ENCODE measurements at places on chromosomes 12 and 14.

- no peak for DNase-seq
These were observed at the start of gene SLCO1C1 for GRCh38 chr12:20695232-20695631. Gene SLCO1C1 (plus strand): TSS chr12:20695332. CDS start chr12:20699577, 4,245 bp downstream.

GRCh38 chr12:107780298-107780697 is 5.8 kb downstream of the ASCL4 start:
- no peak for DNase-seq

DNA sequence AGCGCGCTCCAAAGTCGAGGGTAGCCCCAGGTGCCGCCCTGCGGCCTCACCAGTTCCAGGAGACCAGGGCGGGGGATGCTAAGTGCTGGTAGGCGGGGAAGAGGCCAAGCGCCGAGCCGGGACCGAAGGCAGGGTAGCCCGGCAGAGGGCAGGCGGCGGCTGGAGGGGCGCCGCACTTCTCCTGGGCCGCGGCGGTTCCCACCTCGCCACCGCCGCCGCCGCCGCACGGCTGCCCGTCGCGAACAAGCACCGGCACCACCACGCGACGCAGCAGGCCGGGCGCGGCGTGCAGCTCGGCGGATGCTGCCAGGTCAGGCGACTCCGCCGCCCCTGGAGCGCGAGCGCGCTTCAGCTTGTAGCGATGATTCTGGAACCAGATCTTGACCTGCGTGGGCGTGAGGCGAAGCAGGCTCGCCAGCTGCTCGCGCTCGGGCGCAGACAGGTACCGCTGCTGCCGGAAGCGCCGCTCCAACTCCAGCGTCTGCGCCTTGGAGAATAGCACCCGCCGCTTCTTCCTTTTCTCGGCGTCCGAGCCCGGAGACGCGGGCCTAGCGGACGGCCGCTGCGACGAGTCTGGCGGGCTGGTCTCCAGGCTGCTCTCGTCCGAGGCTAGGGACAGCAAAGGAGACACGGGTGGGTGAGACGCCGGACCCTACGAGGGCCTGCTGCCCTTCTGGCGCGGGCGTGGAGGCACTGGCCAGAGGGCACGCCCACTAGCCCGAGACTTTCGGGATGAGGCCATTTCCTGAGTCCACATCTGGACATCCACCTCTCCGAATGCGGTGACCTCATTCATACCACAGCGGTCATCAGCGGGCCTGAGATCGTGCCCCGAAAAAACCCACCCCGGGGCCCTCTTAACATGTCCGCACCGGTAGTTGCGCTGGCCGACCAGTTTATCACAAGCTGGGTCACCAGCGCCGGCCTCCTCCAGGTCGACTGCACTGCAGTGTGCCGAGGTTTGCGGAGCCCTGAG is 1.3 kb downstream of the NKX2-8 start:
- no peak for DNase-seq

DNA sequence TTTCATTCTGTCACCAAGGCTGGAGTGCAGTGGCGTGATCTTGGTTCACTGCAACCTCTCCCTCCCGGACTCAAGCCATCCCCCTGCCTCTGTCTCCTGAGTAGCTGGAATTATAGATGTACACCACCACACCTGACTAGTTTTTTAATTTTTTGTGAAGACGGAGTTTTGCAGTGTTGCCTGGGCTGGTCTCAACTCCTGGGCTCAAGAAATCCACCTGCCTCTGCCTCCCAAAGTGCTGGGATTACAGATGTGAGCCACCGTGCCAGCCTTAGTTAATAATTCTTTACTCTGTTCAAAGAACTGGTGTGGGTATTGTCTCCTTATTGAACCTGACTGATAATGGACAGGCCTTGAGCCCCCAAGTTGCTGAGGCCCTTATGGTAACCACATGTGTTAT is 10.4 kb upstream of the KRT7 start:
- no peak for DNase-seq

DNA sequence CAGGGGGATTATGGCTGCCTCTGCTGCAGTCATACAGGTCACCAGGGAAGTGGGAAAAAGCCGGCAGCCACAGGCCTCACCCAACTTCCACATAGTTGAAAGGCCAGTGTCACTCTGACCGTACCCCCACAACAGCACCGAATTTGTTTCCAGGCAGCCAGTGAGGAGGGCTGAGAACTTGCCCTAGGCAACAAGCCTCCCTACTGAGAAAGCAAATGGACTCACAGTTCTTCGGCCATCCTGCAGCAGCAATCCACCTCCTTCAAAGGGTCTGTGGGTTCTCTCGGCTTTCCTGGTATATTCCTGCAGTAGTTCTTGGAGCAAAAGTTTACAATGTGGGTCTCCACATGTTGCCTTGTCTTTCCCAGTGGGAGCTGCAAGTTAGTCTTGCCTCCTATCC is 251.3 kb downstream of the ETNK1 start:
- DNase-seq, result no peak

DNA sequence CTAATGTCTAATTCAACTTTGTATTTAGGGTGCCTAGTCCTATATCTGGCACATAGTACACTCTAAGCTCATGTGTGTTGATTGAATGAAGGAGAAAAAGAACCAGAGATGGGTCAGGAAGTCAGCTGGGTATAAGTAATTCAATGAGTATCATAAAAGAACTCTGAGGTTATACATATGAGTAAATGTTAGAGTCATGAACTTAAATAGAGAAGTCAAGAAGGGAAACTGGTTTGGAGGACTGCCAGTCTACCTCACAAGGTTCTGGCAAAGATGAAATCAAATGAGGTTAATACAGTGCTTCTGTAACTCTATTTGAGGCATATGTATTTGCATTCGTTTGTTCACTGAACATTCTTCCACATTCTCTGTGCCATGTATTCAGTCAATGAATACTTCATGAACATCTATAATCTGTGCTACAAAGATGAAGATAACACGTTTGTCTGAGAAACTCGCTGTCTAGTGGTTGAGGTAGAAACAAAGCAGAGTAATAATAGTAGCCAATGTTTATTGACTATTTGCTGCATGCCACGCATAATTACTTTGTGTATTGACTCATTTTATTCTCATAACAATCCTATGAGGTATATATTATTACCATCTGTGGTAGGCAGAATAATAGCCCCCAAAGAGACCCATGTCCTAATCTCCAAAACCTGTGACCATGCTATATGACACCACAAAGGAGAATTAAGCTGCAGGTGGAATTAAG is 88.9 kb downstream of the PTGER2 start:
- no peak for DNase-seq

GRCh38 chr12:131321988-131322387 is 368.3 kb downstream of the ADGRD1 start:
- no peak for DNase-seq

- no peak for DNase-seq
These were observed 25.4 kb downstream of the FGF6 start for GRCh38 chr12:4420138-4420670.

GRCh38 chr14:31893221-31893757 is 183.8 kb upstream of the ARHGAP5 start:
- DNase-seq, result no peak

GRCh38 chr12:58873496-58873895 is 46.8 kb downstream of the LRIG3 start:
- DNase-seq, result no peak

DNA sequence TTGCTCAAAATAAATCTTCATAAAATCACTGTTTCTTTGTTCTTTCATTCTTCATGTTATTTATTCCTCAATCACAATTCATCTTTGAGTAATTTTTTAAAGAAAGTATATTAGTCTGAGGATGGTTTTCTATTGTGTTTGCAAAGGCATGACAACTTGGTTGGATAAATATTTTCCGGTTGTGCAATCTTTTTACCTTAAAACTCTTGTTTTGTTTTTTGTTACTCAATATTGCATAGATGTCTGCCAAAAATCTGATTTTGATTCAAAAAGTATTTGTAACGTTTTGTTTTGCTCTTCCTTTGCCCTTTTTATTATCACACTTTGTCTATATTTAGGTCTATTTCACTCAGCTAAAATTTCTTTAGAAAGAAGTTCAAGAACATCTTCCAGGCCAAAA is 86.2 kb upstream of the SYT1 start:
- no peak for DNase-seq

- DNase-seq, result peak; percentile 92
These were observed 12.4 kb downstream of the CALM1 start for GRCh38 chr14:90409209-90409730.

DNA sequence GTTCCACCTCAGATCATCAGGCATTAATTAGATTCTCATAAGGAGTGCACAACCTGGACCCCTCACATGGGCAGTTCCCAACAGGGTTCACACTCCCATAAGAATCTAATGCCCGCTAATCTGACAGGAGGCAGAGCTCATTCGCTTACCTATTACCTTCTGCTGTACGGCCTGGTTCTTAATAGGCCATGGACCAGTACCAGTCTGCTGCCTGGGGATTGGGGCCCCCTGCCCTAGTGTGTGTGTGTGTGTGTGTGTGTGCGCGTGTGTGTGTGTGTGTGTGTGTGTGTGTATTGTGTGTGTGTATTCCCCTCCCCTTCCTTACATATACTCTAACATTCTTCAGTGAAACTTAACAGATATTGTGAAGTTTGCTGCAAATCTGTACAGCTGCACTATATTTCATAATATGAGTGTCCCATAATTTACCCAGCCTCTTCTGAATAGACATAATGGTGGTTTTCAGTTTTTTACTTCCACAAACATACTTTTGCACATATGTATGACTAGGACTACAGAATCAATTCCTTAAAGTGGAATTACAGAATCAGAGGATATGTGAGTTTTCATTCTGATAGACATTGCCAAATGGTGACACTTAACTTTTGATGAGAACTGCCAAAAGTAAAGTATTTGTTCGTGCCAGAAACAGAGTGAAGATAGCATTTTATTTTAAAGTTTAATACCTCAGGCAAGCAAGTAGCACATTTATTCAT is 205.2 kb upstream of the EEA1 start:
- no peak for DNase-seq

- DNase-seq, result no peak
These were observed 22.1 kb downstream of the SCARB1 start for GRCh38 chr12:124841558-124841945.

GRCh38 chr14:93375673-93376156 is 28.7 kb downstream of the COX8C start:
- no peak for DNase-seq

- DNase-seq, result no peak
These were observed 58.0 kb downstream of the PAPLN start for GRCh38 chr14:73295198-73295796.

DNA sequence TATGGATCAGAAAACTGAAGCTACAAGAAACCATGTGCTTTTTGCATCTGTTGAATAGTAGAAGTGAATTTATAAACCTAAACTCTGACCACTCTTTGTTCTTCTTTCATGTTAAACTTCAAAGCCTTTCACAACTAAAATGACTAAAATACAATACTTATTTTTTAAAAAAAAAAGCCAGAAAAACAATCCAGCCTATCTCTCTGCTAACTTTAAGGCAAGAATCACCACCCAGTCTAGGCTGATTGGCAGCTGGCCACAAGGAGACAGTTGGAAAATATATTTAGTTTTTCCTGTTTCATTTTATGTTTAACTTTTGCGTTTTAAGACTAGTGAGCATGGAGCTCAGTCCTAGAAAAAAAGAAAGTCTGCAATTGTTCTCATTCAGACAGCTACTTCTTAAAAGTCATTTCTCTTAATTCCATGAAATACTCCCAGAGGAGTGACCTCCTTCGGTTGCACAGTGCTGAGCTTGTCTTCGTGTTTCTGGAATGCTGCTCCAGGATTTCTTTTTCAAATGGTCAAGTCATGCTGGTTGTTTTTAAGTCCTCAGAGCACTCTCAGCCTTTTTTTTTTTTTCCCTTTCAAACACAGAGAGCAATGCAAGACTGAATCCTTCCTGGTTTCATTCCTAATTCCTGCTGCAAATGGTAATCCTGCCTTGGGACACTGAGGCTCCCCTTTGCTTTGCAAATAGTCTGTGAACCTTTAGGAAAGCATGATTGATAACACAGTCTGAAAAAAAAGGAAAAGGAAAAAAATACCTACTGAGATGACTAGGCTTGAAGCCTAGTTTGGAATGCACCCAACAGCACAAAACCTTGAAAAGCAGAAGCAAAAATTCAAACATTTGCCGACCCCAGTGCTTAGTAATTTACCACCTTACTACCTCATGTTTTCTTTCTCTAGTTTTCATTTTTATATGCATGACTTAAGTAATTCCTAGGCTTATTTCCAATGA is 233.3 kb upstream of the DAAM1 start:
- peak; percentile 9 for DNase-seq

DNA sequence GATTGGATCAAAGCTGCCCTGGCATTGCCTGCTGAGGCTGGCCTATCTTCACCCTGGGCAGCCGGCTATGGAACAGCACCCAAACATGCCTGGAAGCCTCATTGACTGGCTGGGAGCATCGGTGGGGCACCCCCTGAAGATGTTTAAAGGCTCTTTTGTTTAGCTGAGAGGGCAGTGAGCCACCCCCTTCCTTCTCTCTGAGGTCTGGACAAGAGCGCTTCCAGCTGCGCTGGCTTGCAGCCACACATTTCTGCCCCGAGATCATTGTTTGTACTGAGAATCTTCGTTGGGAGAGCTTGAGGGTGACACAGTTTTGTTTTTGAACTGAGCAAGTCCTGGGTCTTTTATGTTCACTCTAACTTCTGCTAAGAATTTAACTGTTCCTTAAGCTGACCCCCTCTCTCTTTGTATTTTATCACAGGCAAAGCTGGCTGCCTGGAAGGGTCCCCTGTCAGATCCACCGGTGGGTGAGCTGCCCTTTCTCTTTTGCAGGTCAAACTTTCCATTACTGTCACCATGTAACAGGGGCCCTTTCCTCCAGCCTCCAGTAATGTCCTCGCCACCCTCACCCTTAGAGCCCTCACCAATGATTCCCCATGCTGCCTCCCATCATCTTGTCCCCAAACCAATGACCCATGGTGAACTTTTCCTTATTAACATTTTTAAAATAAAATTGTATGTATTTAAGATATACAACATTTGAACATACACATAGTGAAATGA is 212.2 kb downstream of the KIF26A start:
- no peak for DNase-seq

DNA sequence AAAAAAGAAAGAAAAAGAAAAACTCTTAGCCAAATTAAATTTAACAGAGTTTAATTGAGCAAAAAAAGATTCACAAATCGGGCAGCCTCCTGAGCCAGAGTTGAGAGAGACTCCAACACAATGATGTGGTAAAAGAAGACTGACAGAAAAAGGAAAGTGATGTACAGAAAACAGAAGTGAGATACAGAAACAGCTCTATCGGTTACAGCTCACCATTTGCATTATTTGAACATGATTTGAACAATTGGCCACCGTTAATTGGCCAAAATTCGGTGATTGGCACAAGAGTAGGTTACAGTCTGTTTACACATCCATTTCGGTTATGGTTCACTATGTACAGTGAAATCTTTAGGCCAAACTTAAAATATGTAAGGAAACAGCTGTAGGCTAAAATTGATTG is 117.7 kb downstream of the SPTSSA start:
- DNase-seq, result no peak
